ENCODE measurements at places on chromosomes 7 and 10.

- no peak for DNase-seq
Measured at GRCh38 chr7:33666531-33666930, 238.8 kb upstream of the BMPER start.

GRCh38 chr10:14173706-14174594 is 156.8 kb downstream of the FRMD4A start:
- DNase-seq: no peak

DNA sequence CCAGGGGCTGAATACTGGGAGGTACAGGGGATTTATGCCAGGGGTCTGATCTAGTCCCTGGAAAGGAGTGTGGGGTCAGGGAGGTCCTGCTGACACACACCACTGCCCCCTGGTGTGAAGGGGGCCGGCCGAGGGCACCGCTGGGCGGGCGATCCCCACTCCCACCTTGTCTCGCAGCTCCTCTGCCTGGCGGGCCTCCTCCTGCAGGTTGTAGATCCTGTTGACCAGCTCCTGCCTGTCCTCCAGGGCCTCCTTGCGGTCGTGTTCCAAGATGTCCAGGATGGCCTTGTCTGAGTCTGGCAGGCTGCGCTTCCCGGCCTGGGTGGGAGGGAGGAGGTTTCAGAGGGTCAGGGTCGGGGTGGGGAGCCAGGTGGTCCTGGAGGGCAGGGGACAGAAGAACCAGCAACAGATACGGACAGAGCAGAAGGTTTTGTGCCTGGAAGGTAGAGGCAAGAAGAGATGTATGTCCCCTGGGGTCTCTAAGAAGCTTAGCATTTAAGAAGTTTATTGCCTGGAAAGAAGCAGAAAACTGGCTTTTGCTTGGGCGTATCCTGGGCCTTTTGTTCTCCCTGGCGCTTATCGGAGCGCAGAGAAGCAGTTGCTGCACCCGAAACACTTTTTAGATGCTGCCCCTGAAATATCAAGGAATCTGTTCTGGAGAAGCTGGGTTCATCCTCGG is 94.5 kb upstream of the GNA12 start:
- no peak for DNase-seq

DNA sequence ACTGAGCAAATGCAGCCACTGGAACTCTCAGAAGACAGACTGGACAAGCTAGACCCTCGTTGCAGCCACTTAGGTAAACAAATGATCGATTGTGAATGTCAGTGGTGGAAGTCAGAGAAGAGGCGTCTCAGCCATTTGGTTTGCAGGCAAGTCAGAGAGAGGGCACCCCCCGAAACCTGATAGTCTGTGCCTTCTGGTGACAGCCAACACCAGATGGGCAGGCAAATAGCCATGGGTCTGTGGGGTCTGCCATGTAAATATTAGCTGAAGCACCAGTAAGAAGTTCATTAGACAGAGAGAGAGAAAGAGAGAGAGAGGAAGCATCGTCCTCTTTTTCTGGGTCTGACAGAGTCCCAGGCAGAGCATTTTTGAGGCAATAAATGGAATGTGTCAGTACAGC is 5.4 kb downstream of the PPP1R17 start:
- no peak for DNase-seq

GRCh38 chr7:46033592-46033991 is 112.5 kb upstream of the IGFBP3 start:
- no peak for DNase-seq

DNA sequence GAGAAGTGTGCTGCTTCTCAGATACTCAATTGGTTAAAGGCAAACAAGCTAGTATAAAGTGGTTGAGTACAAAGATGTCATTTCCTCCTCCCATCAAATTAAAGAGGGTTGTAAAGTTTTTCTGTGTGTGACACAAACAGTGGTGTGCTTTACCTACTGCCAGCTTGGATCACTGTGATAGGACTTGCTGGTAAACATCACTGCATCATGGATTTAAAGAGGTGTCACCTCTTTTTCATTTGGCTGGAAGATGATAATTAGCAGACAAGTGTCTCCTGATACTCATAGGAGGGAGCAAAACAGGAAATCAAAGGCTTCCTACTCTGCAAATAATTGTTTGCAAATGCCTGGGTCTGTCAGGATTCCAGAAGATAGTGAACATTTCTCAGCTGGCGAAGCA is 200.5 kb downstream of the MDFIC start:
- DNase-seq: no peak

All from stimulated activated CD8-positive, alpha-beta memory T cell treated with anti-CD3 and anti-CD28 coated beads, Interleukin-2, amount 100 ng/mL, for 1 hour (primary cell).